ENCODE measurements at places on chromosomes 3 and 15. TPM values are rescaled to one million over a fixed set of nuclear protein-coding genes. Genes with fewer than 3 reads are reported as not detected.
A peak's percentile ranks its signal among the peaks of the same experiment; 100 is the strongest.

Gene CHRM5
- not detected for total RNA-seq

- DNase-seq: no peak
Measured at GRCh38 chr3:65583188-65583587, 455.5 kb downstream of the MAGI1 start.

DNA sequence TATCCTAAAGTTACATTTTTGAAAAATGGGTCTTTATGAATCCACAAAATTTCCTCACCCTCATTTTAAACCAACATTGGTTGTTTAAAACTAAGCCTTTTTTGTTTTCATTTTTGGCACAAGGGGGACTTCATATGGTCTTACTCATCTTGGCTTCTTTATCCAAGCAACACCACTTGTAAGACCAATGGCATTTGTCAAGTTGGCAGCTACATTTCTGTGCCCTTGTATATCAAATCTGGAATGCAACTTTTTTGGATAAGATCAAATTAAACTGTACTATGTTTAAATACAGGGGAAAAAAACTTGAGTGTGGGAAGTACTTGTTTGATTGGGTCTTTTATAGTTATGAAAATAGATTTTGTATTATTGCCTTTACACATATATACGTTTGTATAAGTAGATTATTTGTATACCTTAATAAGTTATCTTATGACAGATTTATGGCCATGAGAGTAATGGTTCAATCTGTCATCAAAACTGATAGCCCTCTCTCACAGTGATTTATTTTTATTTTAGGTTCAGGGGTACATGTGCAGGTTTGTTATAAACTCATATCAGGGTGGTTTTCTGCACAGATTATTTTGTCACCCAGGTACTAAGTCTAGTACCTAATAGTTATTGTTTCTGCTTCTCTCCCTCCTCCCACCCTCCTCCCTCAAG lies 43.4 kb downstream of the GPR160 start:
- no peak for DNase-seq

DNA sequence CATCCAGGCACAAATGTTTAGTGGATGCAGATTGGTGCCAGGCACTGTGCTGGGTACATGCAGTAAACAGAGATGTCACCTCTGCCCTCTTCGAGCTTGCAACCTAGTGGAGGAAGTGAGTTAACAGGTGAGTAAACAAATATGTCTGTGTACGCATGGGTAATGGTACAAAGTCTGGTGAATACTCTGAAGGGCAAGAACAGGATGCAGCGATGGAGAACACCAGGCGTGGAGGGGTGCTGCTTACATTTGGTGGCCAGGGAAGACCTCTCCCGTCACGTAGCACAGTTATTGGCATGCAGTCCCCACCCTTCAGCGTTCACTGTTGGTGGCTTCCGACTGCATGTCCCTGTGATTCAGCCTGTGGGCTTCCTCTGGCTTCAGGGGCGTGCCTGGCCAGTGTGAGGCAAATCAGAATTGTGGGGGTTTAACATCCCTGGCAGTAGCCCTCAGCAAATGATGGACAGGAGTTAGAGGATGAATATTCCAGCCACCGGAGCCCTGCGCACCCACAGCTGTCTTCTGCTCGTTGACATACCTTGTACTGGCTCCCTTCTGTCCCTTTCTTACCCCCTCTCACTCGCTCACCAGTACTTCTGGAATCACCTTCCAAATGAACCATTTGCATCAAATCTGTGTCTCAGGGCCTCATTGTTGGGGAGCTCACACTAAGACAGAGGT lies 9.1 kb upstream of the HDAC11 start:
- DNase-seq: no peak

Gene EAF2
- total RNA-seq: 9.4 TPM

GRCh38 chr15:85625856-85626255 lies 168.9 kb downstream of the KLHL25 start:
- DNase-seq: peak; percentile 43

DNA sequence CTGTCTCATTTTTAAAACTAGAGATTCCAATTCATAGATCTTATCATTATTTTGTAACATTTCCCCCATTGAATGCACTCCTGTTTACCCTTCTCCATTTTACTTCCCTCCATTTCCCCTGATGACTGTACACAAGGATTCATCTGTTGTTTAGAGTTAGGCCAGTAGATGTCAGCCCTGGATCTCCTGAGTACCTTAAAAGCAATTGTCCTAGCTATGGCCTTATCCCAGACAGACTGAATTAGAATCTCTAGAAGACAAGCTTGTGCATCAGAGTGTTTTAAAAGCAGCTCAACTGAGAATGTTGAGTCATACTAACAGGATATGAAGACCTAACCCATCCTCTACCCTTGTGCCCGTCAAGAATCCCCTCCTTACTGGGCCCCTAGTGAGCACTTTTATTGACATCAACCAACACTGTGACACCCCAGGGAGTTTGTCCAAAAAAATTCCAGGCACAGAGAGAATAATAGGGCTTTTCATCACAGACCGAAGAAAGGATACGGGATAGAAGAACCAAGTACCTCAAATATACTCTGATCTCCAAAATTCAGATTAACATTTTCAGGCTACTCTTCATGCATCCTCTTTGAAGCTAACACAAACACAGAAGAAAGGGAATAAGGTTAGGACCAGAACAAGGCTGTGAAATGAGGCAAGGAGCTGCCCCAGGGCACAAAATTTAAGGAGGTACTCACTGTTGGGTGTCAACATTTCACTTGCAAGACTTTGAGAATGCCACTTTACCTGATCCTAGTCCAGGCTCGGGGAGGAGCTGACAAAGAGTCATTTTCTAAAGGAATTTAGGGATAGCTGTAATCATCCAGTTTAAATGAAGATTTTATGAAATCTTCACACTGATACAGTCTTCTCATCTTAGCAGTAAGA lies 17.1 kb downstream of the ZBED2 start:
- no peak for DNase-seq

GRCh38 chr3:3745693-3746092 lies 53.5 kb upstream of the LRRN1 start:
- DNase-seq: no peak

Gene FEZF2
- not detected for total RNA-seq

Gene ZNF619
- 9.8 TPM for total RNA-seq

Gene ADAMTSL3
- total RNA-seq: not detected

DNA sequence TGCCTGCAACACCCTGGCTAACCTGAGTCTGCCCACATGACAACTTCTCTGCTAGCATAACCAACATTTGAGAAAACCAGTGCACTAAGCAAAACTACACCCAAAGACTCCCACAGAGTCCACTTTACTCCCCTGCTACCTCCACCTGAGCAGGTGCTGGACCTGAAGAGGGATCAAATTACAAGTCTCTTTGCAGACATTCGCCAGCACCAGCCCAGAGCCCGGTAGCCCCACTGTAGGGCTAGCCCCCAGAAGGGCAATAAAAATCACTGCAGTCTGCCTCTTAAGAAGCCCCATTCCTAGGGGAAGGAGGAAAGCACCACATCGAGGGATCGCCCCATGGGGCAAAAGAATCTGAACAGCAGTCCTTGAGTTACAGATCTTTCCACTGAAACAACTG lies 472.2 kb downstream of the GRM7 start:
- no peak for DNase-seq

DNA sequence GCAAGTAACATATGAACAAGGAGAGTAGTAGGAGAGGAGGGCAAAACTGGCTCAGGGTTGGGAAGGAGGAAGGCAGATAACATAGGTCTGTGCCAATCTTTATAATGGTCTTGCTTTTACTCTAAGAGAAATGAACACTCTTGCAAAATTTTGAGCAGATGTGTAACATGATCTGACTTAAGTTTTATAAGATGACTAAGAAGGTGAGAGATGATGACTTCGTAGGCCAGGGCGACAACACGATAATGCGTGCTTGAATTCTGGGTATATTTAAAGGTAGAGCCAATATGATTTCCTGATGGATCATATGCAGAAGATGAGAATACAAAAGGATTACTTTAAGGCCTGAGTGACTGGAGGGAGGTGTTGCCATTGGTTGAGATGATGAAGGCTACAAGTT lies 265.4 kb upstream of the KCNMB2 start:
- no peak for DNase-seq

- no peak for DNase-seq
Measured at GRCh38 chr3:156985711-156986110, 159.6 kb downstream of the LEKR1 start.

DNA sequence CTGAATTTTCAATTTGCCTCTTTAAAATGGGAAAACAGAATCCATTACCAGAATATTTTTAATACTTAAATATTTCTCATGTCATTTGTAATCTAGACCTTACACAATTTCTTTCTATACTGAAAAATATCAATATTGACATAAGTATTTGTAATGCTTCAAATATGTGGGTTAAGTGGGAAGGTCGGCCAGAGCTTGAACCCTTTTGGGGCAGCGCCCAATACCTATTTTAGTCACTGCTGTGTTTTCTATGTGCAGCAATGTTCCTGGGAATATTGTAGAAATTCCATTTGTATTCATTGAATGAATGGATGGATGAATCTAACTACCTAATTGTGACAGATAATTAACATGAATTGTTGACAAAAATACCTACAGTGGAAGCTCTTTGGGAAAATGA lies 459.7 kb upstream of the ZNF717 start:
- DNase-seq: no peak

GRCh38 chr3:182420741-182421140 lies 372.6 kb upstream of the ATP11B start:
- no peak for DNase-seq

- DNase-seq: no peak
Measured at GRCh38 chr15:99130765-99131440, 26.0 kb downstream of the SYNM start.
